Stimulated activated naive CD4-positive, alpha-beta T cell treated with Interleukin-2 at 50 U/mL for 16 hours (primary cell): ENCODE measurements at places on chromosomes 6 and 20.

DNA sequence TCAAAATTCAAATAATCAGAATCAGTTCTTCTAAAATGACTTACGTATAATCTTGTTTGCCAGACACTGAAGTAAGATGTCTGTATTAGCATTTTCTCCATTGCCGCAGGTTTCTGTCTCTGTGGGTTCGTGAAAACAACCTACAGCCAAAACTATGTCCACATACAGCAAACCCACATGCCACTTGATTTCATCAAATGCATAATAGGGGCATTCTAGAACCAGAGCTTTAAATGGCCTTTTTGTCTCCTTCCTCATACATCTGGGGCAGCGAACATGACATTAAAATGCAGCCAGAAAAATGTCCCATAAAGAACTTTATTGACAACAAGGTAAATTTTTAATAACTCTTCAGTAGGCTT lies 90.2 kb upstream of the QKI start:
- no peak for DNase-seq

DNA sequence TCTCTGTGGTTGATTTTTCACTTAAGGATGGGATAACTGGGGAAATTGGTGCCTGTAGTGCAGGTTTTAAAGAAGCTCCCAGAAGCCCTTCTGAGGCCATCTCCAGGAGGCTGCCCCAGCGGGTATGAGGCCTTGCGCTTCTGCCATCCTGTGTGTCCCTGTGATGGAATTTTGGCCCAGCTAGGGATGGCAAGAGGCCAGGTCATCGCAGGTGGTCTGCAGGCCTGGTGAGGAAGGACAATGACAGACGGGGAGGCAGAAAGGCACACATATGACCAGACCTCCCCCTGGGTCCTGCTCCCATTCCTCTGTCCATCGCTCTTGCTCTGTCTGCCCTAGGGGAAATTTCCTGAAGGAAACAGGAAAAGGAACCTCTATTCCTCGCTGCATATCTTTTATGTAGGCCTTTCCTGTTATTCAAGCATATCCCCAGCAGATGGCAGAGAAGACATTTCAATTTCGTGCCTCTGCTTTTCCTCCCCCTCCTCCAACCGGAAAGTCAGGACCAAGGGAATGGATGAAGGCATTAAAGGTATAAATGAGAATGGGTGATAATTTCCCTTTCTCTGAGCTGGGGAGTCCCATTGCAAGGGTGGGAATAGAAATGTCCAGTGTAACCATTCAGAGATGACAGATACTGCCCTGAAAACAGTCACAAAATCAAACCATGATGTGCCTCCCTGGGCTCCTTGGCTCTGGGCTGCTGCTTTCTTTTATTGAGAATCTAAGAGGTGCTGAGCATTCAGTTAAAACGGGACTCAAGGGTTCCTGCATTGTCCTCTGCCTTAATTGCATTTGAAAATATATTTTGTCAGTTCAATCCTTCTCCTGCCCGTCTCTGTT lies 17.6 kb upstream of the HLA-F start:
- DNase-seq: no peak

DNA sequence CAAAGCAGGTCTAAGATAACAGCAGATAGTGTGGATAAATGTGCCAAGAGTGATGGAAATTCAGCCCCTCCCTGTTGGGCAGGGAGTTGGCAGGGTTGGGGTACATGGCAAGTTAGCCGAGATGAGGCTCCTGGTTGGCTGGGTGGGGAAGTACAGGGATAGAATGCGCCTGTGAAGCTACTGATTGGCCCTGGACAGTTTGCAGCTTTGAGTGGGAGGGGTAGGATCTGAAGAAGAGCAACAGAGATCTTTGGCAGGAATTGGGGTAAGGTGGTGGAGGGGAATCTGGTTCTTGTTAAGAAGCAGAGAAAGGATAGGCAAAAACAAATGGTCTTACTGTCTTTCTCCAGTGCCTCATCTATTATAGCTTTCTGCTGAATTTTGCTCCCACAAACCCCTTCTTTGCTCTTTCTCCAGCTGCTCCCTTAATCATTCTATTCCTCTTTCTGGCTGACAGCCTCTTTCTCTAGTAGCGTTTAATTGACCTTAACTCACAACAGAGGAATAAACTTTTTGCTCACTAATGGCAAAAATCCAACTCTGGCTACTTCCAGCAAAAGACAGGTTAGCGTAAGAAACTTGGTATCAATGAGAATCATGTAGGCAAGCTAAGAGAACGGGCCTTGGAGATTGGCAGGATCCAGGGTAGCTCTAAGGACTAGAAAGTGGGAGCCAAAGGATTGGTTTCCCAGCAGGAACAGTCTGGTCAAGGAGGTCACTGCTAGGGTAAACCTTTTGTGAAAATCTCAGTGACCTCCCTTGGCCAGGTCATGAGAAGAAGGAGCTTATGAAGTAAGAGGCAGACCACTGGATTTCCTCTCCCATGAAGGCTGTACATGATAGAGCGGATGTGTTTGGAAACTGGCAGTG lies 86.3 kb upstream of the CARMIL1 start:
- DNase-seq: no peak

DNA sequence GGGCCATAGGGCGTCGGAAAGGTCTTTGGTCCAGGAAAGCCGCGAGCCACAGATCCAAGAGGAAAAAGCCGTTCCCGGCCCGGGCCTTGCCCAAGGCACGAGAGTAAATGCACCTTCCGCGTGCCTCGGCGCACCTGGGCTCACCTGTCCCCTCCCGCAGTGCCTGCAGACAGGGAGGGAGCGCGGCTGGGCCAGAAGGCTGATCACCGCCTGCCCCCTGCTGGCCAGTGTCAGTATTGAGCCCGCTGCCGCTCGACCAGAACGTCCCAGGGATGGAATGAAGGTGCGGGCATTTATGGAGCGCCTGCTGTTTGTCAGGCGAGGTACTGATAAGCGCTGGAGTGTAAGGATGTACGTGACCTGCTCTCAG lies 679 bp upstream of the LPIN3 start:
- DNase-seq: peak; percentile 73

DNA sequence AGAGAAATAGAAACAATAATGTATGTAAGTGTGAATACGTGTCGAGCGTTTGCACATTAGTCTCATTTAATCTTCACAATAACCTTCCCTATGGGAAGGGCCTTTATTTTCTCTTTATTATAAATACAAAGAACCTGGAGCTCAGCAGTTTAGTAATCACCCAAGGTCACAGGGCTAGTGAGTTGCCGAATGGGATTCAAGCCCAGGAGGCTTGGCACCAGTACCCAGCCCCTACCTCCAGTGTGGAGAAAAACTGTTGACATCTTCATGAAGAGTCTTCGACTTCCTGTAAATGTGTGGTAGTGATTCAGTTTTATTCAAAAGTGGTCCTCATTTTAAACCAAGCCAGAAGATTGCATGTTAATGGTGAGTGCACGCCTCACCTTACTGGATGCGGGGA lies 162.8 kb downstream of the SCML4 start:
- no peak for DNase-seq

DNA sequence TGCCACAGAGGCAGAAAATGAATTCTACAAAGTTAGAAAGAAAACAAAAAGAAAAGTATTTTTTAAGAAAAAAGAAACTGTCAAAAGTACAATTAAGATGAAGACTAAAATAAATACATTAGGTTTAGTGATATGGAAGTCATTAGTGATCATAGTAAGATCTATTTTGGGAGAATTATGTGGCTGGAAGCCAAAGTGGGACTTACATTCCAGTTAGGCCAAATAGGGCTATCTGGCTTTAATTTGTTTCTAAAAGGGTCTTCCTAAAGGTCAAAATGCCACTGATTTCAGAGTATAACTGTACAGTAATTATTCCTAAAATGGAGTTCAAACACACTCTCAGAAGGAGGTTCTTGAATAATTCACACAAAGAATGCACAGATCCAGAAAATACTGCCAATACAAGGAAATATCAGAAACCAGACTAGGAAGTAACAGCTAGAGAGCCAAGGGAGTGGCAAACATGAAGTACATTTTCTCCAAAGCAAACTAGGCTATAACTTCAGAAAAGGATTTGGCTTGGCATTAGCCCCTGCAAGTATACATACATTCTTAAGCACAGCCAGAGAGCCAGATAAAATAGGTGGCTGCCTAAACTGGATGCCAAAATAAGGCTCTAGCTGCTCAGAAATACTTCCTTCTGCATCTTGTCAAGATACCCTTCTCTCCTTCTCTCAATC lies 45.3 kb downstream of the PDSS2 start:
- no peak for DNase-seq

GRCh38 chr6:40440053-40440452 lies 147.1 kb downstream of the LRFN2 start:
- DNase-seq: no peak

DNA sequence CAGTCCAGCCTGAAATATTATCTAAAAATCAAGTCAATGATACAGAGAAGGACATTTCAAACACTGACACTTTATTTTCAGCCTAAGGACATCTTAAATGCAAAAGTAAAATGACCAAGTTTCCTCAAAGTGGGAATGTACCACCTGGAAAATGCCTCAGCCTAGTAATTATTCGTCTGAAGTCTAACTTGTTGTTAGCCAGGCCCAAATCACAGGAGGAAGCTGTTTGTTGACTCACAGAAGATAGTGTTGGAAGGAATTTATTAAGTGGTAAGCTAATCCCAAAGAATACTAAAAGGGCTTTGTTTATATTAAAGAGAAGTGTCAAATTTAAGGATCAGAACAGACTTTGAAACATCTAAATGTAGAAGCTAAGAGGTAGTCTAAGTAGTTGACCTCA lies 2.5 kb downstream of the PDE7B start:
- no peak for DNase-seq

GRCh38 chr20:38073307-38074071 lies 39.9 kb downstream of the RPRD1B start:
- DNase-seq: no peak

DNA sequence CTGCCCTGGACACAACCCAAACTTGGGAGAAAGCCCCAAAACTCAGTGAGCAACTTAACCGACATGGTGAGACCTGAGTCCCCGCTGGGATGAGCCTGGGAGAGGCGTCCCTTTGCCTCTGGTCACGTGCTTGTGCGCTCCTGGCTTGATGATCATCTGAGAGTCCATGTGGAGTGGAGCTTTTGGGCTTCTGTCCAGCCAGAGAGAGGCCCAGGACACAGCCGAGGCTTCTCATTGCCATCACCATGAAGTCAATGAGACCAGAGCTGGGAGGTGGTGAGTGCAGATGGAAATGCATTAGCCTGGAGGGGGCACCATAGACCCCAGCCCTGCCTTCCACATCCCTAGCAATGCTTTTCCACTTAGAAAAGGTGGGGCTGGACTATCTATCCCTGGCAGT lies 250.0 kb downstream of the SLC24A3 start:
- no peak for DNase-seq

DNA sequence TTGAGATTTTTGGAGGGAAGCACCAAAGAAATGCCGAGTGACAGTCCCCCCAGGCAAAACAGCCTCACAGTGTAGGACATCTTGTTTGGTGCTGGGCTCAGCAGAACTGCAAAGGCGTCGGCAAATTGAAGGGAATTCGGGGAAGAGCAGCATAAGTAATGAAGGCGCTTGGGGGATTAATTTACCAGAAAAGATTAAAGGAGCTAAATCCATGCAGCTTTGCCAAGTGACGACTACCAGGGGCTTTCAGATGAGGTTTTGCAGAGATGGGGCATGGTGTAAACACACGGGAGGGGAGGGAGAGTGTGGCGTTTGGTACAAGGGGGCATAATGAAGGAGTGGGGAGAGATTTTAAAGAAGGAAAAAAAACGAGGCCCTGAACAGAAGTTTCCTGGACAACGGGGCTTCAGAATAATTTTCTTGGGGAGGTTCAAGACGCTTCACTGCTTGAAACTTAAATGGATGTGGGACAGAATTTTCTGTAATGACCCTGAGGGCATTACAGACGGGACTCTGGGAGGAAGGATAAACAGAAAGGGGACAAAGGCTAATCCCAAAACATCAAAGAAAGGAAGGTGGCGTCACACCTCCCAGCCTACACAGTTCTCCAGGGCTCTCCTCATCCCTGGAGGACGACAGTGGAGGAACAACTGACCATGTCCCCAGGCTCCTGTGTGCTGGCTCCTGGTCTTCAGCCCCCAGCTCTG lies 45.4 kb upstream of the CDH22 start:
- no peak for DNase-seq

DNA sequence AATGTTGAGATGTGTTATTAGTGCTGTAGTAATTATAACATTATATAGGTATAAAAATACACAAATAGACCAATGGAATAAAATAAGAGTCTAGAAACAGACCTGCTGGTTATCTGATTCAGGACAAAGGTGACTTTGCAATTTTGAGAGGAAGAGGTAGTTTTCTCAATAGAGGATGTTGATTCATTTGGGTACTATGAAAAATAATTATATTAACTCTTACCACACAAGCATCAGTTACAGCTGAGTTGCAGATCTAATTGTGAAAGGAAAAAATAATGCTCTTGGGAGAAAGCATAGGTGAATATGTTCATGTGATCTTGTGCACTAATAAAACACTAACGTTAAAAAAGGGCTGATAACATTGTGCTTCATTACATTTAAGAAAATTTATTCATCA lies 103.0 kb downstream of the BCKDHB start:
- no peak for DNase-seq

DNA sequence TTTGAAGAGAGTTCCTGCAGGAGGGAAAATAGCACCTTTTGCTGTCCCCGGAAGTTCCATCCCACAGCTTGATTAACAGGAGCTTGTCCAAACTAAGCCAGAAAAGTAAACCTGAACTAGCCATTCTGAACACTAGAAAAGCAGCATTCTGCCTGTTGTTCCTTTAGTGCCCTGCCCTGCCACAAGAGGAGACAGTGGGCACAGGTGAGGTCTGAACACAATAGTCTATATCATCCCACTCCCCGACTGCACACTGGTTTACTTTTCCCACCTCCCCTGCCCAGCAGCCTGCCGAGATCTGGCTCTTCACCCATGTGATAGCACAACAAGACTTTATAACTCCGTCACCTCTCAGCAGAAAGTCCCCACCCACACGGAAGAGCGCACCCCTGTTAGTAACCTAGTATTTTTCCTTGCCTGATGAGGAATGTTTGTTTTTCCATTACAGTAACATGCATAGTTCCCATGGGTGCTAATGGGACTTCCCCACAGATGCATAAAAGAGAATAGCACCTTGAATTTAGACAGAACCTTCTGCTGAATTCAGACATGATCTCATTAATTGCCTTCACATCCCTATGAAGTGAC lies 59.7 kb downstream of the TFAP2A start:
- no peak for DNase-seq

DNA sequence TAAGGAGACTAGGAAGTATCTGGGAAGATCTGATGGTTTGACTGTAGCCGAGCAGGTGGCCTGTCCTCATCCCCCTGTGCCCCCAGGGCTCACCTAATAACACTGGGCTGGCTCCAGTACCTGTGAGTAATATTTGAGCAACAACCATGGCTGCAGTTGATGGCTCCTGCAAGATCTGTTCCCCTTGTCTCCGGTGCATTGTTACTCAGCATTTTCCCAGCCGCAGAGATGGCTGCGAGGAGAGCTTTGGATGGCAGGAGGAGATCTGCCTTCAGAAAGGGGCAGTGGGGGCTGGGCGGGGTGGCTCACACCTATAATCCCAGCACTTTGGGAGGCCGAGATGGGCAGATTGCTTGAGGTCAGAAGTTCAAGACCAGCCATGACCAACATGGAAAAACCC lies 39.3 kb downstream of the PTK7 start:
- DNase-seq: no peak

GRCh38 chr6:45667300-45667699 lies 289.6 kb upstream of the SUPT3H start:
- DNase-seq: no peak

GRCh38 chr20:43452404-43453126 lies 5.1 kb upstream of the SRSF6 start:
- no peak for DNase-seq

- DNase-seq: no peak
These were observed 351.9 kb upstream of the PRND start for GRCh38 chr20:4369798-4370124.

- DNase-seq: no peak
These were observed 1164.5 kb upstream of the CITED2 start for GRCh38 chr6:140538926-140539325.
